NCI-H2029 treated with DMSO at 0.1 percent for 48 hours (cell line): ENCODE measurements at places on chromosomes 12 and 14.
A peak's percentile ranks its signal among the peaks of the same experiment; 100 is the strongest.

- DNase-seq: no peak
Observed at GRCh38 chr14:92941531-92941930, 18.6 kb downstream of the CHGA start.

DNA sequence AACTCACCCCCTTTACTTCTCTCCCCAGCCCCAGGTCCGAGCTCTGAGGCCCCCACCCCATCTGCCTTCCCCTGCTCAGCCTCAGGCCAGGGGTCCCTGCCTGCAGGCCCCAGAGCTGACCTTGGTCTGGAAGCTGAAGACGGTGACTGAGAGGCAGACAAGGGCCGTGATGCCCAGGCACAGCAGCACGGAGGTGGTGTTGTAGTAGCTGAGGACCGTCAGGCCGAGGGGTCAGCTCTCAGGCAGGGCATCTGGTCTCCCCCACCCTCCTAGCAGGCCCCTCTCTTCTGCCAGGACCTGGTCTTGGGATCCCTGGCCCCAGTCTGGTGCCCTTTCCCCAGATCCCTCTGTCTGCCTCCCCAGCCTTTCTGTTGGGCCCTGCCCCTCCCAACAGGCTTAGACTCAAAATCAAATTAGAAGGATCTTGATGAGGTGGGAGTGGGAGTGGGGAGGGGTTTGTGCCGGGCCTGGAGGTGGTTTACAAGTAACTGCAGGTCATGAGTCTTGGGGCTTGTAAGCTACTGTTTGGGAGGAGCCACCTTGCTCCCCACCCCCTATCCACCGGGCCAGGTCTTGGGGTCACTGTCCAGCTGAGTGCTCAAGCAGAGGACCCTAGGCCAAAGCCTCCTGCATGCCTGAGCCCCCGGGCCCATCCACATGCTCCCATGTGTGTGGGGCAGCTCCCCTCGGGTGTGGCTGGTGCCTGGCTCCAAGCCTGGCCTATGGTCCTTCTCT is 14.2 kb downstream of the FAIM2 start:
- DNase-seq: no peak

- DNase-seq: peak; percentile 40
Observed at GRCh38 chr12:92408072-92408900, 262.6 kb upstream of the BTG1 start.

- DNase-seq: no peak
Observed at GRCh38 chr12:109542014-109542413, 31.3 kb downstream of the MMAB start.

GRCh38 chr14:97779140-97779539 is 982.0 kb downstream of the VRK1 start:
- DNase-seq: no peak

DNA sequence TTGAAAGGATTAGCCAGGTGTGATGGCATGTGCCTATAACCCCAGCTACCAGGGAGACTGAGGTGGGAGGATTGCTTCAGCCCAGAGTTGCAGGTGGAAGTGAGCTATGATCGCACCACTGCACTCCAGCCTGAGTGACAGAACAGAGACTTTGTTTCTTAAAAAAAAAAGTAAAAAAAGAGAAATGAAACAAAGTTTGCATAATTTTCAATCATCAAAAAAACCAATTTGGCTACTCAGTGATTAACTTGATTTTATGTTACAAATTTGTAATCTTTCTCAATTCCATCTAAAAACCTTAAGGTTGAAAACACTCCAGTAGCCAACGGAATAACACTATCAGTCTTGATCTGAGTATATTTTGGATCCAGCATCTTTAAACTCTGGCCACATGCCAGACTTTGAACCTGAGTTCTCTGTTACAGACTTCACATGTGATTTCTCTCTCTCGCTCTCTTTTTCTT is 12.6 kb upstream of the DENND5B start:
- no peak for DNase-seq

- no peak for DNase-seq
Observed at GRCh38 chr14:59159169-59159568, 29.3 kb upstream of the DAAM1 start.

GRCh38 chr12:65039301-65039700 is 81.8 kb downstream of the WIF1 start:
- DNase-seq: no peak

- no peak for DNase-seq
Observed at GRCh38 chr12:64608901-64609535, 1.3 kb upstream of the RASSF3 start.
